ENCODE measurements at places on chromosomes 16 and 17.

DNA sequence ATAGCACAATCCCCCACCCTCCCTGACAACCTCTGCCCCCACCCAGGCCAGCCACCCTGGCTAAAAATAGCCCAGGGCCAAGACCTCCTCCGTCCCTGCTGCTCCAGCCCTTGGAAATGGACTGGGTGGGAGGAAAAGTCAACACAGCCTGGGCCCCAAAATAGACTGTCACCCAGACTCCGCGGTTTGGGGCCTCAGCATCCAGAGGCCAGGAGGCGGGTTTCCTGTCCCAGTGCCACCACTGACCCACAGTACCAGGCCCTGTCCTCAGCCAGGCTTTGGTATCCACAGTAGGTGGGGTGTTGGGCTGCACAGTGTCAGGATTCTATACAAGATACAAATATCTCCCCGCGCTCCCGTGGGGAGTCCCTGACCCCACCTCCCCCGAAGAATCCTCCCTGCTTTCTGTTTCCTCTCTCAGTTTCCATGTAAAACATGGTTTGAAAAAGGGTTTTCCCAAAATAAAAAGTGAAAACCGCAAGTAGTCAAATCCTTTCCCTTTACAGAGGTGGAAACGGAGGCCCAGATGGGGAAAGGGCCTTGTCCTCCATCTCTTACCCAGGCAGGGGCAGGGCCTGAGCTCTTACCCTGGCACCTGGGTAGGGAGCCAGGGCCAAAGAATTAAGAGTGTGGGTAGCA is 20.1 kb downstream of the CPNE2 start:
- DNase-seq: no peak

DNA sequence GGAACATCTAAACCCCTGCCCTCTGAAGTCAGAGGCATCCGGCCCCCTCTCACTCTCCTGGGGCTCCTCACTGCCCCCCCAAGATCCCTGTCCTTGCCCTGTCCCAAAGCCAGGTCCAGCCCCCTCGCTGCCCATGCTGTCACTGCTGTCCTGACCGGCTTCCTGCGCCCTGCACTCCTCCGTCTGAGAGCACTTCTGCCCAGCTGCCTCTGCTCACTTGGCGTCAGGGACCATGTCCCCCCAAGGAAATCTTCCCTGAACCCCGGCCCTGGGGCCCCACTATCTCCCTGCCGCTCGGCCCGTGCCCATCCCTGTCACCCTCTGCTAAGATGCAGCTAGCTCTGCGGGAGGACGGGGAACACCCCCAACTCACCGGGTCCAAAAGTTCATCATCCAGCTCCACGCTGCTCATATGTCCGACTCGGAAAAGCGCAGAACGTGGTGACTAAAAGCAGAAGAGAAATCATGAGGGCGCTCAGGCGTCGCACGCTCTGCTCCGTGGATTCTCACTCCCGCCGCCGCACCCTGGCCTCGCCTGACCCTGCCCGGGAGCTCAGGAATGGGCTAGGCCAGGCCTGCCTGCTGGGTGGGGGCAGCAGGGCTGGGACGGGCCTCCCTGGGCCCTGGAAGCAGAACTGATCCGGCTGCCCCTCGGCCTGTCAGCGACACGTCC is 9.8 kb downstream of the CLCN7 start:
- no peak for DNase-seq

GRCh38 chr16:85492295-85492864 is 120.7 kb upstream of the GSE1 start:
- DNase-seq: no peak

- peak; percentile 26 for DNase-seq
Measured at GRCh38 chr16:85303354-85303883, 191.1 kb upstream of the CIBAR2 start.

DNA sequence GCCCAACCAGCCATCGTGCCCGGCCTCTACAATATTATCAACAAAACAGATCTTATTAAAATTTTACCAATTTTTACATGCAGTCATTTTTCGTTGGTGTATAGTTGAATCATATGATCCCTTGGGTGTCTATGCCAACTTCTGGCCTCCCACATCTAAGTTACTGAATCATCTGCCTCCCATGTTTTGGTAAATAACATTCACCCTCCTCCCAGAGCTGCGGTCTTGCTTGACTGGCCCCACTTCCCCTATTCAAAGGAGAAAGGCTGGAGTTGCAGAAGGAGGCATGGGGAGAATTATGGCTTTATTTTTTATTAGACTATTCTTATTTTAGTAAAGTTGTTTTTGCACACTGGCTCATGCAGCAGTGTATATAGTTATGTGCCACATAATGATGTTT is 18.5 kb upstream of the CCL23 start:
- DNase-seq: no peak

DNA sequence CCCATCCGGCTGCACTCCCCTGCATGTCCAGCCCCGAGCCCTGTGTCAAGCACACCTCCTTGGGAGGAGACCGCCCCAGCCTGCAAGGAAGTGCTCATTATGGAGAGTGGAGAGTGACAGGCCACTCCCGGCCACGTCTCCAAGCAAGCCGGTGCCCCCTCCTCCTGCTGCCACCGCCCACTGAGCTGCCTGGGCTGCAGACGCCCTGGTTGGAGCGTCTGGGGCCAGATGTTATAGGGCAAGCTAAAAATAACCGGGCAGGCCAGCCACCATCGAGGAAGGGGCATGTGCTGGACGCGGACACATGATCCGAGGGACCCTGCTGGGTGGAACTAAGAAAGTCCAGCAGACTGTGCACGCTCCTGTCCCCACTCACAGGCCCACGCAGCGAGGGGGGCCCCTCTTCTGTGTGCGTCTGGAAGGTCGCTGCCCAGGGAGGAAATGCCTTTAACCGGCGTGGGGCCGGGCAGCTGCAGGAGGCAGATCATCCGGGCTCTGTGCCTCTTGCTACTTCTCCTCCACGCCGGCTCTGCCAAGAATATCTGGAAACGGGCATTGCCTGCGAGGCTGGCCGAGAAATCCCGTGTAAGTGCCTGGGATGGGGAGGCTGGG is at the start of gene WFDC1:
Gene WFDC1 (plus strand): TSS at position 348 of the 612 bp plus-strand sequence. CDS start 94 bp downstream, at position 442.
- DNase-seq: no peak

DNA sequence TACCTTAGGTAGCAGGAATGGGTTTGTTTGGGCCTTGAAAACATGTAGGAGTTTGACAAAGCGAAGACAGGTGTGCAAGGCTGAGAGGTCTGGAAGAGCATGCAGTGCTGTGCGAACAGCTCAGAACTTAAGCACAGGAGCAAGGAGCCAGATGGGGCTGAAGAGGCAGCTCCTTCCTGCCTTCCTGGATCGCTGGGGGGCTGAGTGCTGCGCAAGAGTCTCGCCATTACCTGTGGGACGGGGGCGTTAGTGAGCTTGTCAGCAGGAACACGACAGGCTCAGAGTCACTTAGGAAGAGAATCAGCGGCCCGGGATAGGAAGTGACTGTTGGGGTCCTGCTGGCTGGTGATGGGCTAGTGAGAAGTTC is 464 bp upstream of the MRM1 start:
- no peak for DNase-seq

DNA sequence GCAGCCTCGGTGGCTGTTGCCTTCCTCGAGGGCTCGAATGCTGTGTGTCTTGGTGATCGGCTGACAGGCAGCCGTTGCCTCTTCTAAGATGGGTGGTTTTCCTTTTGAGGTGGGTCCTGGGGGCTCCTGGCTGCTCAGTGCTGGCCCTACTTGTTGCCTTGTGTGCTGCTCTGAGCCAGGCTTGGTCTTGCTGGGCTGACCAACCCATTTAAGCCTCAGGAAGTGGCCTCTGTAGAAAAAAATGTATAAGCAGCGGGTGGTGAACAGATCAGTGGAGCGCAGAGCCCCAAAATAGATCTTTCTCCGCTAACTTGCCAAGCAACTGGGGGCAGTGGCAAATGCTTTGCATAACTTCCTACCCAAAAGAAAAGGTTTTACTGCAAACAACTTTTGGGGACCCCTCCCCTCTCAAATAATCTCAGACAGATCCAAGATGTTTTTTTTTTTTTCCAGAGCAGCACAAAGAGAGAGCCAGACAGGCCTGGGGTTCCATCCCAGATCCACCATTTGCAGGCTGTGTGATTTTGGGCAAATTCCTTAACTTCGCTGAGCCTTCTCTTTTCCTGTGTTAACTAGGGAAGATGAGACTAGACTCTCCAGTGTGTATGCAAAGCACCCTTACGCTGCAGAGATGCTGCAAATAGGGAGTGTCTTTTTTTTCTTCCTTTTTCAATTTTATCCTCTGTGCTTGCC is 42.5 kb downstream of the PLCG2 start:
- no peak for DNase-seq

- DNase-seq: no peak
Measured at GRCh38 chr16:14193316-14193871, 122.3 kb downstream of the MRTFB start.

- no peak for DNase-seq
Measured at GRCh38 chr16:24535827-24536226, 3.5 kb upstream of the RBBP6 start.

DNA sequence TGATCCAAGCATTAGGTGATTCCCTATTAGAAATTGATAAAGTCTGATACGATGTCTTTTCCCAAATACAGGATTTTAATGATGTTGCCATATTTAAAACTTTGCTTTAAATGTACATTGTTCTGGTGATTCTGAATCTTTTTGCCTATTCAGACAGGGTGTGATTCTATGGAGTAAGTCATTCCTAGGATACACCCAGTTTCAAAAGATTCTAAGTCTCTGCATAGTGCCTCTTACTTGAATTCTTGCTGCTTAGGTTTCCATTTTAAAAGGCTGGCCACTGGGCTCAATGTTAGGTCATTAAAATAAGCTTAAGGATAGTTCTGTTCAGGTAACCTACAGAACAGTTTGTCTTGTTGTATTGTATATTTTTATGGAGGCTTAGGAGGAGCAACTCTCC is 22.0 kb upstream of the ARL2BP start:
- no peak for DNase-seq

DNA sequence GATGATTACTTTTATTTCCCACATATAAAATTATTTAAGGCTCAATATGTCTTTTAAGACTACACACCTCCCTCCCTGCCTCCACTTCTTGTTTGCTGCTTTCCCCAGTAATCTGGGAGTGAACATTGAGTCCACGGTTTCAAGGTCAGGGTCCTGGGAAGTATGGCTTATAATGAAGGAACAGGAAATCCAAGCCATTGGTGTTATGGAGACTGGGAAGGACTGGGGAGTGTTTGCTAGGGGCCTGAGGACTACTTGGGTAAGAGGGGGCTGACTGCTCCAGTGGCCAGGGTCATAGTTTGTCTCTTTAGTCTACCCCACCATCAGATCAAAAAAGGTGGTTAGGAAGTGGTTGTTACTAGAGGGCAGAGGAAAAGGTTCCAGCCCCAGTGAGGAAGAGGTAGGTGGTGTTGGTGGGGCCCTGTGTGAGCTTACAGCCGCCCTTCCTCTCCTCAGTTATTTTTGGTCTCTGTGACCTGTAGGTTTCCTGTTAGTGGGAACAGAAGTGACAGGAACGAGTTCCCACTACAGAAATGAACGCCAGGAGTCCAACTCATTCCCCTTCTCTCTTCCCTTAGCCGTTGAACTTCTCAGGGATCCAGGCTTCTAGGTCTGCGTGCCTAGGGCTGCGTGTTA is 742 bp upstream of the SLC16A13 start:
- DNase-seq: no peak

DNA sequence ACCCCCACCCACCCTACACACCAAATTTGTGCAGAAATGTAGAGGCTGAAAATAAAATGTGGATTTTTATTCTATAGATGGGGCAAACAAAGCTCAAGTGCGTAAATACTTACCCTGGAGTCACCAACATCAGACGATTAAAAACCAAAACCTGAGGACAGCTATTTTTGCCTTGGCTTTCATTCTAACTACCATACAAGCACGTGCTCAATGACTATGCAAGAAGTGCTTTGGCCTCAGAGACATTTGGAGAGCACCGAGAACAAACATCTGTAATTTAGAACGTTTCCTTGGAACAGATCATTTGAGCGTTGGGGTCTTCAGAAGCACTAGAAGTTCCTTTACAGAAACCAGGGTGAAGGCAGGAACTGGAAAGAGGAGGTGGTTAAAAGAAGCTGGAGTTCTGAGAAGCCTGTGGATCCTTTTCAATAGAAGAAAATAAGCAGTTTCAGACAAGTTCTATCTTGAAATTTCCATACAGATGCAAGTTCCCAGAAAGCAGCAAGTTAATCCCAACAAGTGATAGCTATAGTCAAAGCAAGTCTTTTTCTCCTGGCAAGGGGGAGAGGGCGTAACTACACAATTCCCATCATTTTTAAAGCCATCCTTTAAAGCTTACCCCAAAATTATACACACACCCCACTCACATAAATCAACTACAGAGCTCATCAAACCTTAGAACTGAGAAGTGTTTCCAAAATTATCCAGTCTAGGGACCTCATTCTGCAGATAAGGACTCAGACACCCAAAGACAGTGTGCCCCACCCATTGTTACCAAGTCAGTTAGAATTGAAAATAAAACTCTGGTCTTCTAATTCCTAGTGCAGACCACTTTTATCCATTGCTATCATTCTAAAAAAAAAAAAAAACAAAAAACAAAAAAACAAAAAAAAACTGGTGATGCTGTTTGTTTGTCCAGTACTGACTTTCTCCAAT is 29.6 kb upstream of the CDRT4 start:
- no peak for DNase-seq

DNA sequence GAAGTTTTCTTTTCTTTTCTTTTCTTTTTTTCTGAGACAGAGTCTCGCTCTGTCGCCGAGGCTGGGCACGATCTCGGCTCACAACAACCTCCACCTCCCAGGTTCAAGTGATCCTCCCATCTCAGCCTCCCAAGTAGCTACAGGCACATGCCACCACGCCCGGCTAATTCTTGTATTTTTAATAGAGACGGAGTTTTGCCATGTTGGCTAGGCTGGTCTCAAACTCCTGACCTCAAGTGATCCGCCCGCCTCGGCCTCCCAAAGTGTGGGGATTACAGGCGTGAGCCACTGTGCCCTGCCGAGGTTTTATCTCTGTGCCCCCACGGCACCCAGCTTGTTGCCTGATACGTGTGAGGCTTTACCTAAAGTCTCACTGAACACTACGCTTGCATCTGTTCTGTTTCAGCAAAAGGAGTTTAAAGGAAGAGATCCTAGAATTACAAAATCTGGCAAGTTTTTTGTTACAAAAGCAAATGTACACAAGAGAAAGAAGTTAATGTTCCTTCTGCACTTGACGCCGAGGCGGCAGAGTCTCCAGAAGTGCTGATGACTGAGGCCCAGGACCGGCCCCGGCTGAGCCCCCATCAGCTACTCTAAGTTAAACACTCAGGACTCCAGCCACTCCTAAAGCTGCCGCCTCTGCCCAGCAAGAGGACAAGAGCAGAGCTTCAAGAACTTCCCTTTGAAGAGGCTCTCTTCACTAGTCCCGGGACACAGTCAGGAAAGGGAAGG is 9.2 kb downstream of the ABCA3 start:
- no peak for DNase-seq

DNA sequence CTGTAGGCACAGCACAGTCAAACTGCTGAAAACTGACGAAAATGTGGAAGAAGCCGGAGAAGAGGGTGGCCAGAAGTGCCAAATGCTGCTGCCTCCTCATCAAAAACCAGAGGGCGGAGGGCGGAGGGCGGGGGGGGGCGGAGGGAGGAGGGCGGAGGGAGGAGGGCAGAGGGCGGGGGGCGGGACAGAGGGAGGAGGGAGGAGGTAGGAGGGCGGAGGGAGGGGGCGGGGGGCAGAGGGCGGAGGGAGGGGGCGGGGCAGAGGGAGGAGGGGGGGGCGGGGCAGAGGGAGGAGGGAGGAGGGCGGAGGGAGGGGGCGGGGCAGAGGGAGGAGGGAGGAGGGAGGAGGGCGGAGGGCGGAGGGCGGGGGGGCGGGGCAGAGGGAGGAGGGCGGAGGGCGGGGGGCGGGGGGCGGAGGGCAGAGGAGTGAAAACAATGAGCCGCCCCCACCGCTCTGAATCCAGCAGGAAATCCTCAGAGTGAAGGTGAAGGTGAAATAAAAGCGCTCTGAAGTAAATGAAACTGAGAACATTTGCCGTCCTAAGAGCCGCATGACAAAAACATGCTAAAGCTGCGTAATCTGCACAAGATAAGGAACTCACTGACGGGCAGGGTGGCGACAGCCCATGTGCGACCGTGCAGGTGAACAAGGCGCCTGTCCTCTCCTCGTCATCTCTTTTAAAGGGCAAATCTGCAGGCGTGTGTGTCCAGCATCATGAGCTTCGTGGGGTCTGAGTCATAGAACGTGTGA is 22.6 kb upstream of the CBFA2T3 start:
- DNase-seq: no peak
